ENCODE measurements at places on chromosomes 6 and 20.
A peak's percentile ranks its signal among the peaks of the same experiment; 100 is the strongest.

- DNase-seq: no peak
These were observed 33.9 kb upstream of the HS3ST5 start for GRCh38 chr6:114376611-114377175.

DNA sequence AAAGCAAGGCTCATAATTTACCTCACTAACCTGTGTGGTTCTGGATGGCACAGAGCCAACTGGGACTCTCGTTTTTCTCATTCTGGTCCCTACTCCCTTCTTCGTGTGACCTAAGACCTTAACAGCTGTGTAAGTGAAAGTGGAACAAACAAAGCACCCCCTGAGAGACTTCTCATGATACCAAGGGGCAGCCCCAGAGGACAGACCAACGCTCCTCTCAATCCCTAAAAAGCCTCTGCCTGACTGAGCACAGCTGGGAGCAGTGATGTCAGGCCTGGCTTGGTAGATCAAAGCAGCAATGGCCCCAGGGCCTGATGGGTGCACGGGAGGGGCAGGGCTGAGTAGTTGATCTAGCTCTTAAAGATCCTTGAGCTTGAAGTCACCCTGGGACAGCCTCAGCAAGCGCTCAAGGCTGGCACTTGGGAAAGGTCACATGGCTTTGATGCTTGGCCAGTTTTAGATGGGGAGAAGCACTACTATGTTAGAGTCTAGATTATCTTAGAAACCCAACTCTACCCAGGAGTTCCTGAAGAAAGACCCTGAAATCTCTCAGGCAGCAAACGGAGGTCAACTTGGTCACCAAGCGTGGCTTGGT is 16.2 kb upstream of the TGM2 start:
- no peak for DNase-seq

- no peak for DNase-seq
These were observed 36.3 kb upstream of the TFAP2C start for GRCh38 chr20:56592817-56593216.

DNA sequence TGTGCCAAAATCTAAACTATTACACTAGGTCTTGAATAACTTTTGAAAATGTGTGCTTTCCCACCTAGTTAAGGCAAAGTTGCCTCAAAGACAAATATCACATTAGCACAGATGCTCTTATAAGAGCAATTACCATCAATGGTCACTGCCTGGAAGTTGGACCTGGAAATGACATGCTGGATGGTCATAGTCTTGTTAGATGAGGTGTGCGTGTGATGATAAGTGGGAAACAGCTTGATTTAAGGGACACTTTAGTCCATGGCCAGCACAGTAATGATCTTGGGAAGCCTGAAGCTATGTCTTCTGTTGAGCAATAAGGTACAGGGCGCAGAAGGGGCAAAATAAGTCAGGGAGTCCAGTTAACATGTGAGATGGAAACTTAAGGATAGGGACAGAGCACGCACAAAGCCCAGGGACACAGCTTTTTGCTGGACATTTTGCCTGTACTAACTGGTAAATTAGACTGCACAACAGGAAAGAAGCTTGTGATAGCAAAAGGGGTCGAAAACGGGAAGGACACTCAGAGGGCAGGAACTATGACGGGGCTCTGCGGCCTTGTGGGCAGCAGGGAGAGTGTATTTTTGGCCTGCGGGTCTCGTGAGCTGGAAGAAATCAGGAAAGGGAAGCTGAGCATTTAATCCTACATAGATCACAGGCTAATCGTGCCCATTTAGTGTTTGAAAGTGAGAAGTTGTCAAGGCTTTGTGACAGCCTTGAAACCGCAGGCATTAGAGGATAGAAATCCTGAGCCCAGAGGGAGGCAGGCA is 66.7 kb upstream of the BMP2 start:
- DNase-seq: peak; percentile 7

- DNase-seq: no peak
These were observed 17.2 kb downstream of the TAB2 start for GRCh38 chr6:149334682-149335160.

DNA sequence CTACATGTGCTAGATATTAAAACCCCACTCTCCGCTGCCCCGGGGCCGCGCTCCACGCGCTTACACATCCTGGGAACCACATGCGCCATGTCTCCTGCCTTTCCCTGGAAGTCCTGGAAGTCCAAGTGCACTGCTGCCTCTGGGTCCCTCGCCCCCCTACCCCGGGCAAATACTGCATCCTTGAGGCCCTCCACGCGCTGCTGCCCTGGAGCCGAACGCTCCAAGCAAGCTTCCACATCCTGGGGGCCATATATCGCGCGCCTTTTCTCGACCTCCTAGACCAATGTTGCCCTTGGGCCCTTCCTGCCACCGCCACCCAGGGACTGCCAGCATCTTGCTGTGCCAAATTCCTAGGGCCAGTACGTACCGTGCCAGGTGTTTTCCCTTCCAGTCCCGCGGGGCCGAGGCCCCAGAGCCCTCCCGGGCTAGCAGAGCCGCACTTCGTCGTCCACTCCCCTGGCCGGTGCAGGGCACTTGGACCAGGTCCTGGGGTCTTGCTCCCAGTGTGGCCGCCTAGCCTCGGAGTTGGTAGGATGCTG is 779 bp upstream of the KCNG1 start:
- no peak for DNase-seq

- no peak for DNase-seq
These were observed 17.1 kb upstream of the BEND3 start for GRCh38 chr6:107132330-107132954.

DNA sequence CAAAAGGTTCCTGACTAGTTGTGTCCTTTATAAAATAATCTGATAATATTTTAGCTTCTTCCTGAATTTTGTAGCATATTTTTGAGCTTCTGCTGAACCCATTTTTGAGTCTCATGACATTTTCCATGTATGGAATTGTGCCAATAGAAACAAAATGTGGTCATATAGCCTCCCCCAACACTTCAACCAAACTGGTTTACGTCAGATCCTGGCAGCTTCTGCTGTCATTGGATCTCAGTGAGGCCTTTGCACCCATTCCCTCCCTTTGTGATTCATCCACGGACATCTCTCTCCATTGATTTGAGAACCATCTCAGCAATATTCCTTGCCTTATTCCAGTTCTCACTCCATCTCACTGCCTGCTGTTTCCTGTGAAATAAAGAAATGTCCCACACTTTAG is 166.0 kb upstream of the PROKR2 start:
- no peak for DNase-seq

DNA sequence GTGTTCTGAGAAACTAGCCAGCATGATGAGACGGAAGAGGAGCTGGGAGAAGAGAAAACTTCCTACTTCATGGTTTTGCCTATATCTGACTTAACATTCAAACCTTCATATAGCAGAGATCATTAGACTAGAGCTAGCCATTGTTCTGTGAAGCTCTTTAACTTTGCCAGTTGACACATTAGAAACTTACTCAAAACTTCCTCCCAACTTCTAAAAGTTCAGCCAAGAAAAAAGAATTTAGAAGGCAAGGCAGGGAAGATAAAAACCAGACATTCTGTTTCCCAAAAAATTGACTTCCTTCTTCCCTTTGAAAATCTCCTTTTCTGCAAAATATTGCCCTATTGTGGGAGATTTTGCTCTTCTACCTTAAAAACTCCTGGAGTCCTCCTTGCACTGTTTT is 134.8 kb upstream of the UST start:
- DNase-seq: no peak

- no peak for DNase-seq
These were observed 19.4 kb upstream of the CCM2L start for GRCh38 chr20:31990641-31991338.

DNA sequence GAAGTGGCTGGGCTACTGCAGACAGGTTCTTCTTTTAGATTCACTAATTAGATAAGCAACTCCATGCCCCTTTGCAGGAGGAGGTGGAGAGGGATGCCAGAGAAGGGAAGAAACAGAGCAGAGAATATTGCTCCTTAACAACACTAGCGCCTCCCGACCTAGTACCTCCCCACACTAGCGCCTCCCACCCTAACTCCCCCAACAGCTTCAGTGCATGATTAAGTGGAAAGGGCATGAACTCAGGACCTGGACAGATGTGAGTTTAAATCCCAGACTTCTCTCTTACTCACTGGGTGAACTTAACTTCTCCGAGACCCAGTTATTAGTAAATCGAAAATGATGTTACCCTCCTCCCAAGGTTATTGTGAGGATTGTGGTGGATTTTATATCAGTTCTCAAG is 25.7 kb downstream of the STX11 start:
- no peak for DNase-seq

DNA sequence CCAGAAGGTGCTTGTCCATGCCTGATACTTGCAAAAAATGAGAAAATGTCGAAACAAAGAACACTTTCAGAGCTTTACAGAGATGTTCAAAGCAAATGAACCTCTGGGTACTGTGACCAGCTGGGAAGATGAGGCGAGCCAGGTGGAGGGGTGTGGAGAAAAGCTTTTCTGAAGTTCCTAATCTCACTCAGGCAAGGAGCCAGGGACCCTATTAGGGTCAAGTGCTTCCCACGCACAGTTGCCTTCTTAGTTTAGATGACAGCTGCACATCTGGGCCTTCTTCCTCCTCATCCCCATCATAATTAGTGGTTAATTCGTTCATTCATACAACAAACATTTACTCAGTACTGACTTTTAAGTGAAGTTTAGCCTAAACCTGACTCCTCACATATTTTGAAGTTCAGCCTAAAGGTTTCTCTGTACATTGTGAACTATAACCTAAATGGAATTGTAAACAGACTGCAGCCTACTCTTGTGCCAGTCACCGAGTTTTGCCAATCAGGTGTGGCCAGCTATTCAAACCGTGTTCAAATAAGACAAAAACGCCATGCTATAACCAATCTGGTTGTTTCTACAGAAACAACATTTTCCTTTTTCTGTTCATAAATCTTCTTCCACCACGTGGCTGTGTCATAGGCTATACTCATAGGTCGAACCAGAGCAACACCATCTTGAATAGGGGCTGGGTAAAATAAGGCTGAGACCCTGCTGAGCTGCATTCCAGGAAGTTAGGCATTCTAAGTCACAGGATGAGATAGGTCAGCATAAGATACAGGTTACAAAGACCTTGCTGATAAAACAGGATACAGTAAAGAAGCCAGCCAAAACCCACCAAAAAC is 19.3 kb upstream of the AHCY start:
- DNase-seq: no peak

- no peak for DNase-seq
These were observed 12.7 kb upstream of the SMOC2 start for GRCh38 chr6:168428052-168428826.

DNA sequence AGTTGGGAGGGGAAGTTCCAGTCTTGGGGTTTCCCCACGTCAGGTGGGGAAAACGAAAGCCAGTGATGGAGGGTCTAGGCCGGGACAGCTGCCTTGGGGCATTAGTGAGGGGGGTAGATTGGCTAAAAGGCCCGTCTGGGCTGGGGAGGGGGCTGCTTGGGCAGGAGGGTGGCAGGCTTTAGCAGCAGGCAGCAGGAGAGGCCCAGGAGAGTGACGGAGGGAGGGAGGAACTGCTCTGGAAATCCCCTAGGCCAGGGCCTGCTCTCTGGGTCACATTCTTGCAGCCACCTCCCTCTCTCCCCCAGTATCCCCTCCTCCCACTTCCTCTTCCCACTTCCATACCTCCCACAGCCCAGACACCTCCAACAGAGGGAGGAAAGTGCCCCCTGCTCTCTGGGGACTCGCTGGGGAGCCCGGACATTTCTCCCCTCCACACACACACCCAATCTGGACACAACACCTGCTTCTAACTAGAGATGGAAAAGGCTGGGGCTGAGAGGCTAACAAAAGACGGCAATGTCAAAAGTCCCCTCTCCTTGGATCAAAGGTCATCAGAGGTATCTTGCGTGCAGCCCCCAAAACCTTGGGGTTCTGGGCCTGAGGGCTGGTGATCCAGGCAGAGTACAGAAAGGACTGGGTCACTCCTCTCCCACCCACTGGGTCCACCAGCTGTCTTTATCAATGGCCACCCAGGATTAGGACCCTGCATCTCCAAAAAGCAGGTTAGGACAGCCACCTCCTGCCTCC is 1.8 kb downstream of the NFKBIE start:
- no peak for DNase-seq

GRCh38 chr6:149033454-149033853 is 284.1 kb upstream of the TAB2 start:
- DNase-seq: no peak

DNA sequence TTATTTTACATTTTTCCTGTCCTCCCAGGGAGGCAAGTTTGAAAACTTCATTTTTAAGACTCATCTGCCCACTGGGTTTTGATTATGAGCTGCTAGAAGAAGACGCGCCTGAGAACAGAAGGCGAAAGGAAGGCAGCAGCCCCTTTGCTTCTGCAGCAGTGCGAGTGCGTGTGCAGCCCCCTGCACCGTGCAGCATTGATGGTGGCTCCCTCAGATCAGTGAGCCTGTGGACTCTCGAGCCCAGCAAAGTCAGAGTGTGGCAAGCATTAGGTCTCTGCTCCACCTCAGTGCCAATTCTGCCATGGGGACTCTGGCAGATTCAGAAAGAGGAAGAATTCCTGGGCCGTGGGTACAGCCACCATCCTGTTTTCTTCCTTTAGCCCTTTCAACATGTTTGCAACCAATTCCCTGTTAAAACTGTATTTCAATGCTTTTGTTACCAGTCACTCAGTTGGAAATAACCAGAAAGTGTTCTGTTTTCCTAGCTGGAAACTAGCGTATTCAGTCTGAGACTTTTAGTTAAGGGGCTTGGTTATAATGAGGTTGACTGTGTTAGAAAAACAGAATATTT is 134.8 kb upstream of the OGFRL1 start:
- DNase-seq: no peak

DNA sequence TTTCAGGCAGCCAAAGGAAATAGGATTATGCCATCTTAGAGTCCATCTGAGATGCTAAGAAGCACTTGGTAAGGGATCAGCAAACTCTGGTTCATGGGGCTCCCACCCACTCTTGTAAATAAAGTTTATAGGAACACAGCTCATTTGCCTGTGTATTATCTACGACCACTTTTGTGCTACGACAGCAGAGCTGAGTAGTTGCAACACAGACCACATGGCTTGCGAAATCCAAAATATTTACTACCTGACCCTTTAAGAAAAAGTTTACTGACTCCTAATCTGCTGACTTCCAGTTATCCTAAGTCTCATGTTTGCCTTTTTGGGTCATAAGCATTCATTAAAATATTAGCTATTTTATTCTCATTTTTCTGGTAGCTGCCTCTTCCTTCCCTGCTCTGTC is 859.0 kb downstream of the QKI start:
- no peak for DNase-seq

GRCh38 chr6:156599366-156599765 is 177.8 kb upstream of the ARID1B start:
- no peak for DNase-seq

DNA sequence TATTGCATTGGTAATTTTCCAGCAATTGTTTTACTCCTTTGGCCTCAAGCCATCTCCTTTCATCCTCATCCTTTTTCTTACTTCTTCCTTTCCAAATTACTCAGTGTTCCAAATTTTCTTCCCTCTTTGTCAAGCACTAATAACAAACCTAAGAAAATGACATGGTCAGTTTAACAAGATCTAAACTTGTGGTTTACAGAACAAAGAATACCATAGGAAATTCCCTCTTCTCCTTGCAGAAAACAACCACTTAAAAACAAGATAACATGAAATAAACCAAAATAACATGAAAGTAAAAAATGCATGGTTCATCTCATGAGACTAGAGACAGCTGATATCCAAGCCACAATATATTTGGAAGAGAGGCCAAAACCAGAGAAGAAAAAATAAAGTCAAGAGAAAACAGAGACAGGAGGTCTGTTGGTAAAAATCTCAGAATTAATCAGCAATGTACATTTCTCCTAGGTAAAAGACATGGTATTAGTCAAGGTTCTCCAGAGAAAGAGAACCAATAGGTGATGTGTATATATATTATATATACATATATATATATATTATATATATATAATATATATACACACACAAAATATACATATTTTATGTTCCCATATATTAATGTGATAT is 51.0 kb upstream of the SENP6 start:
- DNase-seq: no peak

Data from hippocampal formation (tissue), 2 donors.